Activated CD8-positive, alpha-beta memory T cell treated with anti-CD3 and anti-CD28 coated beads for 36 hours (primary cell): ENCODE measurements at places on chromosomes 5 and 9. TPM values are rescaled to one million over a fixed set of nuclear protein-coding genes. Genes with fewer than 3 reads are reported as not detected.

The TAS2R1 gene
- not detected for total RNA-seq

The IRX1 gene
- total RNA-seq = not detected

The NOXA1 gene
- total RNA-seq = 0.67 TPM

The CD180 gene
- total RNA-seq = not detected

The SHC3 gene
- total RNA-seq = not detected

The AGXT2 gene
- not detected for total RNA-seq

The OCLN gene
- total RNA-seq = 0.52 TPM

The WDR31 gene
- total RNA-seq = 1.9 TPM

The C7 gene
- not detected for total RNA-seq

The CARTPT gene
- total RNA-seq = not detected

The ECM2 gene
- not detected for total RNA-seq

The MCIDAS gene
- 0.11 TPM for total RNA-seq

The KYAT1 gene
- 10.1 TPM for total RNA-seq

The PCDHA12 gene
- total RNA-seq = not detected

The C9orf72 gene
- total RNA-seq = 4.0 TPM

The DNAJC25 gene
- 7.6 TPM for total RNA-seq

The ADRB2 gene
- total RNA-seq = 0.65 TPM

The MTRR gene
- total RNA-seq = 52.9 TPM

The MUSK gene
- total RNA-seq = not detected

The C9orf50 gene
- not detected for total RNA-seq

The FBXO10 gene
- total RNA-seq = 2.9 TPM

The NFIB gene
- total RNA-seq = not detected

The PCDHB15 gene
- total RNA-seq = not detected

The TMOD1 gene
- 1.2 TPM for total RNA-seq

The SLC36A2 gene
- total RNA-seq = not detected

The PCSK1 gene
- total RNA-seq = not detected

The ZSWIM6 gene
- total RNA-seq = 6.5 TPM

The PCDHGA3 gene
- not detected for total RNA-seq

The CHSY3 gene
- 0.06 TPM for total RNA-seq

The ATP10B gene
- not detected for total RNA-seq

The NR5A1 gene
- total RNA-seq = not detected
